ENCODE measurements at places on chromosomes 16 and 17.

GRCh38 chr17:68047153-68047846 lies 11.8 kb downstream of the KPNA2 start:
- DNase-seq: no peak

DNA sequence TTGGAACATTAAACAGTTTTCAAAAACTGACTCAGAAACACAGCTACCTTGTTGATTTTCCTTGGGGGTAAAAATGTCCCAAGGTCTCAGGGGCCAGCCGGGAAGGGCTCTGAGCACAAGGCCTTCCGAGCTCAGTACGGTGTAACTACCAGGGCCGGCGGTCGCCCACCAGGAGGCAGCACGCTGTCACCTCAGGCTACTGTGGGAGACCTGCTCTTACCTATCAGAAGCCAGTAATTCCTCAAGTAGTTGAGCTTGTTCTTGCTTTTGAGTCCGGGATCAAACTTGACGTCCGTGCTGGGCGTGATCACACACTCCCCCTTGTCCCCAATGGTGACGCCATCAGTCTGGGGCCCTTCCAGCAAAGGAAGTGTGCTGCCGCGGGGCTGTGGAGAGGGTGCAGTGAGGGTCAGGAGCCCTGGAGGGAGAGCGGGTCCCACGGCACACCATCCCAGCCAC lies 43.4 kb upstream of the ICAM2 start:
- DNase-seq: peak; percentile 55

DNA sequence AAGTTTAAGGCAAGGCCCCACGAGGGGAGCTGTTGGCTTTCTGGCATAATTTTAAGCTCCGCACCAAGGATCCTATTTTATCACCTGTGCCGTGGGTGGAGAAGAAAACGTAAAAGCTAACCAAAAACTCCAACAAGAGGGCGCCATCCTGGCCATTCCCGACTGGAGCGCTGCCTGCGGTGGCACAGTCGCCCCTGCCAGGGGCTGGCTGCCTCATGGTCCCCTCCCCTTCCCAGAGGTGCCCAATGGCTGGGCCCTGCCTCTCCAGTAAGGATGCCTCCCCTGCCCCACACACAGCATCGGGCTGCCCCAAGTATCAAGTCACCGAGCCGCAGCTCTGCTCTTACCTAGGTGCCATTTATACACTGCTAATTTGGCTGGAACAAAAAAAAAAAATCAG lies 36.3 kb downstream of the ZDHHC7 start:
- no peak for DNase-seq

GRCh38 chr17:75344666-75345065 lies 55.4 kb upstream of the SLC25A19 start:
- no peak for DNase-seq

- no peak for DNase-seq
These were observed 970 bp upstream of the DYNC1LI2 start for GRCh38 chr16:66752379-66752778.

- DNase-seq: no peak
These were observed 195.9 kb downstream of the HS3ST3A1 start for GRCh38 chr17:13405807-13406206.

GRCh38 chr17:81242421-81243332 lies 3.6 kb downstream of the NDUFAF8 start:
- DNase-seq: no peak

DNA sequence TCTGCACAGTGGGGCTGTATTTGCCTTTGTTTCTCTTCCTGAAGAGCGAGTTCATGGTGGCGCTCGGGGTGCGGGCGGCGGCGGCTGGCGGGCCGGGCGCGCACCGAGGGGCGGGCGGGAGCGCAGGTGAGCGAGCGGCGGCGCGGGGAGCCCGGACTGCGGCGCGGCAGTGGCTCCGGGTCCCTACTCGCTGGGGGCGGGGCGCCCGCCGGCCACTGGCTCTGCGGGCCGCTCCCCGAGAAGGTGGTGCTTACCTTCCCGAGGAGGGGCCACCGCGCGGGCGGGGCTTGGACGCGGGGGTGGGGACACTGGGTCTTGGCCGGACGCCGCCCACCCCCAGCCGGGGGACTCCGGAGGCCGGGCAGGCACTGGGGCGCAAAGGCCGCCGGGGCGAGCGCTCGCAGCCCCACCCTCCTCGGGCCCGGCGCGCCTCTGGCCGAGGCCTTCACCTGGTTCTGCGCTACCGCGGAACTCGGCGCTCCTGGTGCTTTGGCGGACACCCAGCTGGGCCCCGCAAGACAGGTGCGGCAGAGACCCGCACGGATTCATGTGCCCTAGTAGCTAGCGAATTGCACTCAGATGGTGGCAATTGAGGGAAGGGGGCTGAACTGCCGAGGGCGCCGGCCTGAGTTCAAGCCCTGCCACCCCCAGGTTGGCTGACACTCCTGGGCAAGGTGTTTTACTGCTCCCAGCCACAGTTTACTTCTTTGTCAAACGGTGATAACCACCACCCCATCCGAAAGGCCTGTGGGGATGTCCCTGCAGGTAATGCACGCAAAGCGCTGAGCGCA lies at the start of gene PPL:
TSS of gene PPL (minus strand) at position 158 of the 791 bp plus-strand sequence. CDS start at position 55, 103 bp downstream.
- DNase-seq: peak; percentile 7

DNA sequence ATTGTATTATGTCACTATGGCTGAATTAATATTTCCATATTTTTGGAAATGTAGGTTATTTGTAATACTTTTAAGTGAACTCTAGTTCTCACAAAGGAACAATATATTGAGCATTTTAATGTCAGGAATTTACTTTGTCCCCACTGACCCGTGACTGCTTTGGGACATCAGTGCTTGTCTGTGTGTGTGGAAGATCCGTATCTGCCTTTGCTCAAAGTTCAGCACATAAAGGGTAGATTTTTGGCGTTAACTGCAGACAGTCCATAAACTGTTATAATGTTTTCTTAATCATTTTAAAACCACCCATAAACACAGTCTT lies 39.3 kb upstream of the AQP8 start:
- DNase-seq: no peak

GRCh38 chr17:63434951-63435571 lies 11.0 kb downstream of the CYB561 start:
- peak; percentile 31 for DNase-seq

DNA sequence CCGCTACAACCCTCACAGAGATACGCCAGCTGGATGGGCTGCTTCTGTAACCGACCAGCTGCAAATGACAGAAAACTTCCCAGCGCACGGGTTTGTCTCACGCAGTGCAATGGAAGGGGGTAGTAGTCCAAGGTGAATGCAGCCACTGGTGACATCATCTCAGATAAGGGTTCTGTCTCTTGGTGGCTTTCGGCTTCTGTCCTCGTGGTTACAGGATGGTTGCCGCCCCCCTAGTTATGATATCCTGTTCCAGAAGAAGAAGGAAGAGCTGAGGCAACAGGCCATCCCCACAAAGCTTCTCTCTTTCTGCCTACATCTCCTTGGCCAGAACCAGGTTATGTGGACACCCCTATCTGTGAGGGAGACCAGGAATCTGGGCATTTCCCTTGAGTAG lies 40.3 kb upstream of the BAHCC1 start:
- no peak for DNase-seq

DNA sequence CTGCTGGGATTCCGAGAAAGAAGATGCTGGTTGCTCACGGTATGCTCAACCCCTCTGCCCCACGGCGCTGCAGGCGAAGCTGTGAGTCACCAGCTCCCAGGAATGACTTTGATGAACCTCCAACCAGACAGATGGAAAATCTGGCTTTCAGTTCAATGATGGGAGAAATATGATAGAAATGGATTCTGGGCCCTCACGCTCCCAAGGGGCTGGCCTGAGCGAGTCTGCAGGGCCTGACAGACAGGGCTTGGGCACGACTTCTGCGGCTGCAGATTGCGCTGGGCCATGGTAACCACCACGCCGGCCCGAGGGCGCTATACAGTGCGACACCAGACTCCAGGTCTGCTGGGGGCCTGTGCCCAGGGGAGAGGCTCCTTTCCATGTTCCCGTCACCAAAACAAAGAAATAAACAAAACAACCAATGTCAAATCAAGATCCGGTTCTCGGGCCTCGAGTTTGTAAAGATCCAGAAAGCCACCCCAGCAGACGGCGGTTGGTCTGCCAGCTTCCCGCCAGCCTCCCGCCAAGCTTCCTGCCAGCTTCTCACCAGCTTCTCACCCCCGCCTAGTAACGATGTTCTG lies 11.1 kb upstream of the ABR start:
- DNase-seq: no peak

- no peak for DNase-seq
These were observed 55.9 kb downstream of the LDHD start for GRCh38 chr16:75060723-75061122.

GRCh38 chr16:20931066-20931600 lies 30.6 kb downstream of the LYRM1 start:
- DNase-seq: no peak

Measured in activated CD4-positive, alpha-beta T cell treated with anti-CD3 and anti-CD28 coated beads, Interleukin-10, Interleukin-2, amounts not matched to agents 100 ng/mL and 50 ng/mL, durations not matched to agents 16 hours and 8 hours (primary cell).